ENCODE measurements at places on chromosomes 16 and 17.

GRCh38 chr17:77002103-77003045, 134.2 kb downstream of the MGAT5B start:
- no peak for DNase-seq

DNA sequence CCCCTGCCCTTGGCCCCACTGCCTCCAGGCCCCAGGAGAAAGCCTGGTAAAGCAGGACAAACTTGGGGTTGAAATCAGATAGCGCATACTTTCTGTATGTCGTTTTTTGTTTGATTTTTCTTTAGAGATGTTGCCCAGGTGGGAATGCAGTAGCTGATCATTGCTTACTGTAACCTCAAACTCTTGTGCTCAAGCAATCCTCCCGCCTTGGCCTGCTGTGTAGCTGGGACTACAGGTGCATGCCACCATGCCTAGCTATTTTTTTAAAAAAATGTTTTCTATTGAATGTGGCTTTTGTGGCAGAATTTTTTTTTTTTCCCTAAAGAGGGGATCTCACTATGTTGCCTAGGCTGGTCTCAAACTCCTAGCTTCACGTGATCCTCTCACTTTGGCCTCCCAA, 11.1 kb upstream of the CCL5 start:
- no peak for DNase-seq

GRCh38 chr17:79085154-79085920, 10.7 kb downstream of the ENGASE start:
- DNase-seq, result no peak

- DNase-seq, result no peak
These were observed 17.8 kb downstream of the CDH16 start for GRCh38 chr16:66900721-66901441.

GRCh38 chr16:79411805-79412204, 188.7 kb downstream of the MAF start:
- DNase-seq, result no peak

- peak; percentile 53 for DNase-seq
These were observed at the start of gene MED9 for GRCh38 chr17:17476865-17477467. MED9 (plus strand) TSS chr17:17477000; CDS start chr17:17477042, 42 bp downstream.

- DNase-seq, result peak; percentile 13
These were observed 2.9 kb upstream of the SCIMP start for GRCh38 chr17:5237541-5238016.

- DNase-seq, result no peak
These were observed 1.8 kb downstream of the SOX8 start for GRCh38 chr16:983044-984030.

- DNase-seq, result no peak
These were observed 91.8 kb downstream of the SDK2 start for GRCh38 chr17:73552300-73553048.

GRCh38 chr16:85029408-85029784, 1.8 kb downstream of the KIAA0513 start:
- no peak for DNase-seq

DNA sequence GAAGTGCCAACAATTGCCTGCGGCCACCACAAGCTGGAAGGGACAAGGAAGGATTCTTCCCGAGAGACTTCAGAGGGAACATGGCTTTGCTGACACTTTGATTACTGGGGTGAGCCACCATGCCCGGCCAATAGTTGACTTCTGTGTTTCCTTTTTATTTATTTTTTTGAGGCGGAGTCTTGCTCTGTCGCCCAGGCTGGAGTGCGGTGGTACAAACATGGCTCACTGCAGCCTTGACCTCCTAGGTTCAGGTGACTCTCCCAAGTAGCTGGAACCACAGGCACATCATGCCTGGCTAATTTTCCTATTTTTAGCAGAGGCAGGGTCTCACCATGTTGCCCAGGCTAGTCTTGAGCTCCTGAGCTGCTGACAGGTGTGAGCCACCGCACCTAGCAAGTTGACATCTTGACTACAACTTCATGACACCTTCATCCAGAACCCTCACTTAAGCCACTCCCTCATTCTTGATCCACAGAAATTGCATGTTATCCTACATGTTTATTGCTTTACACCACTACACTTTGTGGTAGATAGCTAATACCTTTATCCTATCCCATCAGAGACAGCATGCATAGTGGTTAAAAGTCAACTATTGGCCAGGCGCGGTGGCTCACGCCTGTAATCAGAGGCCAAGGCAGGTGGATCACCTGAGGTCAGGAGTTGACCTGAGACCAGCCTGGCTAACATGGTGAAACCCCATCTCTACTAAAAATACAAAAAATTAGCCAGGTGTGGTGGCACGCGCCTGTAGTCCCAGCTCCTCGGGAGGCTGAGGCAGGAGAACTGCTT, 16.1 kb upstream of the GPRC5C start:
- no peak for DNase-seq

- no peak for DNase-seq
These were observed 2.8 kb upstream of the NXPH3 start for GRCh38 chr17:49572806-49573420.

DNA sequence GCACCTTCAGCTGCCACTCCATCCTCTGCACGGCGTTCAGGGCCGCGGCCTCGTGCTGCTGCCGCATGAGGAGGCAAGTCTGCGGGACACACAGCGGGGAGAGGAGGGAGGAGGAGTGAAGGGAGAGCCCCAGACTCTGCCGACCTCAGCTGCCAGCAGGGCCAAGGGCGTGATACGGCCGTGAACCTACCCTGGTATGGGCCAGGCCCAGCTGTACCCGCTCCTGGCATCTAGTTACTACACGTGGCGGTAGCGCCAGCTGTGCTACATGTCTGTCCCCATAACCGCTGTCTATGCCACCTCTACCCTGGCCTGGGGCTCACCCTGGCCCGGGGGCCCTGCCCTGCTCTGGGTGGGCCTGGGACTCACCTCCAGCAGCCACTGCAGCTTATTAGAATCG, 51.1 kb downstream of the ZNF778 start:
- no peak for DNase-seq

- no peak for DNase-seq
These were observed 228.4 kb downstream of the CPPED1 start for GRCh38 chr16:12575288-12575687.

- no peak for DNase-seq
These were observed 29.4 kb upstream of the SLC13A2 start for GRCh38 chr17:28443901-28444638.

- DNase-seq, result no peak
These were observed 17.1 kb downstream of the RND2 start for GRCh38 chr17:43042025-43042628.

- no peak for DNase-seq
These were observed 26.4 kb upstream of the ENDOV start for GRCh38 chr17:80388601-80389000.

GRCh38 chr17:81683208-81683583, 401 bp downstream of the ARL16 start:
- DNase-seq, result no peak

DNA sequence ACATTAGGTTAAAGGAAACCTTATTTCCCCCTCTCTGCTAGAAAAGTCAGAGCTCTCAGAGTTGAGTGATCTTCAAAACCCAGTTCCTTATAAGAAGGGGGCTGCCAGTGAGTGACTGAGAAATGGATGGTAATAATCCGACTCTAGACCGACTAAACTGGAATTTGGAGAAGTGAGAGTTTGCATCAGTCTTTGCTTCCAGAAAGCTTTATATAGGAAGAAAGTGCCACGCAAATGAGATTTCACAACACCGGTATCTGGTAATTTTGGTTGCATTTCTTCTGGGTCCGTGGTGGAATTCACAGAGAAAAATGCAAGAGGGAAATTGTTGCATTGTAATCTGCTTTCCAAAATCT, 271.4 kb downstream of the MAF start:
- DNase-seq, result no peak

DNA sequence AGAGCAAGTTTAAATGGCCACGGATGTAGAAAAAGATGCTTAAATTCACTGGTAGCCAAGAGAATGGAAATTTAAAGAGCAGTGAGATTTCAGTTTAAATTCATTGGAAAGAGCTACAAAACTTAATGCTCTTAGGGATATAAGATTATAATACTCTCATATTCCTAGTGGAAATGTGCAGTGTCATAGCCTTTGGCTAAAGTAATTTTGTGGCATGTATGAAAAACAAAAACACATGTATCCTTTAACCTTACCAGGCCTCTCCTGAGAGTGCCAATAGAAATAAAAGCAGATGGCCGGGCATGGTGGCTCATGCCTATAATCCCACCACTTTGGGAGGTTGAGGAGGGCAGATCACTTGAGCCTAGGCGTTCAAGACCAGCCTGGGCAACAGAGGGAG, 289.2 kb downstream of the PHKB start:
- no peak for DNase-seq
